ENCODE measurements at places on chromosomes 1 and 21.

- DNase-seq, result no peak
These were observed 142.7 kb downstream of the MAGI3 start for GRCh38 chr1:113533061-113533460.

DNA sequence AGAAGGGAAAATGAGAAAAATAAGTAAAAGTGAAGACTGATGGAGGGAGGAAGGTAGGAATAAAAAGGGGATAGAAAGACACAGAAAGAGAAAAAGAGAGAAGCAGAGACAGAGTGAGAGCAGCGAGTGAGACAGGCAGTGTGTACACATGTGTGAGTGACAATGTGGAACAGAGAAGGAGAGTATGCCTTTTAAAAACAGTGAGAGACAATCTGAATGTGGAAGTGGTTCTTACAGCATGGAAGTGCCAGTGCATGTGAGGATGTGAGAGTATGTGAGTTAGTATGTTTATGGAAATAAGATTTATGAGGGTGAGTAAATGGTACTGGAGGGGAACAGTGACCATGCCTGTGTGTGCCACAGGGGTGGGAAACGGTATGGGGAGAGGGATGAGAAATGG lies 1.2 kb downstream of the NEGR1 start:
- no peak for DNase-seq

GRCh38 chr1:65844296-65844695 lies 51.6 kb downstream of the PDE4B start:
- no peak for DNase-seq

GRCh38 chr1:37509181-37509580 lies 5.4 kb downstream of the MEAF6 start:
- DNase-seq, result no peak

- no peak for DNase-seq
These were observed 176.3 kb upstream of the SGIP1 start for GRCh38 chr1:66357478-66358197.

GRCh38 chr1:150234309-150234565 lies 1.7 kb downstream of the ANP32E start:
- no peak for DNase-seq

DNA sequence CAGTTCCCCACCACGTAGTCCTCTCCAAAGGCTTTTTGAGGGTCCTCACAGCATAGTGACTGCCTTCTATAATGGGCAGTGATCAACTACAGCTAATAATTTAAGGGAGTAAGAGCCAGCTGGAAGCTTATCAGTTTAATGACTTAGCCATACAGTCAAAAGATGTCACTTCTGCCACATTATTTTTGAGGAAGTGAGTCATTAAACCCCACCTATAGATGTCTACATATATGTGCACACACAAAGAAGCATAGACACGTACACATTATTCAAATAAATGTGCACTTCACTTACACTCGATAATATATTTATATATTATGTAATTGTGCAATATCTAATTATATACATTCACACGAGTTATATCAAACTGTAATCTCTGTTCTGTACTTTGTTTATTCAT lies 1704.7 kb downstream of the KCNT2 start:
- no peak for DNase-seq

DNA sequence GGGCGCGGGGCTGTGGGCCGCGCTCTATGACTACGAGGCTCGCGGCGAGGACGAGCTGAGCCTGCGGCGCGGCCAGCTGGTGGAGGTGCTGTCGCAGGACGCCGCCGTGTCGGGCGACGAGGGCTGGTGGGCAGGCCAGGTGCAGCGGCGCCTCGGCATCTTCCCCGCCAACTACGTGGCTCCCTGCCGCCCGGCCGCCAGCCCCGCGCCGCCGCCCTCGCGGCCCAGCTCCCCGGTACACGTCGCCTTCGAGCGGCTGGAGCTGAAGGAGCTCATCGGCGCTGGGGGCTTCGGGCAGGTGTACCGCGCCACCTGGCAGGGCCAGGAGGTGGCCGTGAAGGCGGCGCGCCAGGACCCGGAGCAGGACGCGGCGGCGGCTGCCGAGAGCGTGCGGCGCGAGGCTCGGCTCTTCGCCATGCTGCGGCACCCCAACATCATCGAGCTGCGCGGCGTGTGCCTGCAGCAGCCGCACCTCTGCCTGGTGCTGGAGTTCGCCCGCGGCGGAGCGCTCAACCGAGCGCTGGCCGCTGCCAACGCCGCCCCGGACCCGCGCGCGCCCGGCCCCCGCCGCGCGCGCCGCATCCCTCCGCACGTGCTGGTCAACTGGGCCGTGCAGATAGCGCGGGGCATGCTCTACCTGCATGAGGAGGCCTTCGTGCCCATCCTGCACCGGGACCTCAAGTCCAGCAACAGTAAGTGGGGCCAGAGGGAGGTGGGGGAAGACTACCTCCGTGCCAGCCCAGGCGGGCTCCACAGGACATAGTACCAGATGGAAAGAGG lies 808 bp downstream of the MAP3K21 start:
- no peak for DNase-seq

DNA sequence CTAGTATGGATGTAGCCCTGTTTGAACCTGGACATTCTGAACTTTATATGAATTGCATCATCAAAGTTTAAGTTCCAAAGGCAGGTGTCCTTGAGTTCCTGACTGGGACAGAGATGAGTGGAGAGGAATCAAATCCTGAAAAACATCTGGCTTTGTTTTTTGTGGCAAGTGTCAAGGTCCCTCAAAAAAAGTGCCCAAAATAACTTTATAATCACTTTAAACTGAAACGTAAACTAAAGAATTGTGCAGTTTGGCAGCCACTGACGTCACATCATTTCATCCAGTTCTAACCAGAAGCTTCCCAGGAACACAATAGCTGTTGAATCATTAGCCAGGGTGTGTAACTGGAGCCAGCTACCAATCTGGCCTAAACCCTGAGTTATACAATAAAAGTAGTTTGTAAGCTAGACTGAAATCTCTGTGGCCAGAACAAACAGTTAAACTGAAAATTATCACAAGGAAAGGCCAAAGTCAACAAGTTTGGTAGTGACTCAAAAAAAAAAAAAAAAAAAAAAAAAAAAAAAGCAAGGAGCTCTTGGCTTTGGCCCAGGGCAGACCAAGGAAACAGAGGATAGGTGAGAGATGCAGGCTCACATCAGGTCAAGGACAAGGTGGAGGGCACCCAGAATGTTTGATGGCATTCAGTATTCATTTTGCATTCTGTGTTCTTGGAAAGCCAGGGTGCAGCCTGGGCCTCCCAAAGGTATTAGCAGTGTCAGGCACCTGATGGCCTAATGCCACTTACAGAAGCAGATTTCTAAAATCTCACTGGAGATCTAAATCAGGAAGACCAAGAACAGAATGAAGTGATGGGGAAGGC lies 74.3 kb downstream of the TNFSF18 start:
- no peak for DNase-seq

DNA sequence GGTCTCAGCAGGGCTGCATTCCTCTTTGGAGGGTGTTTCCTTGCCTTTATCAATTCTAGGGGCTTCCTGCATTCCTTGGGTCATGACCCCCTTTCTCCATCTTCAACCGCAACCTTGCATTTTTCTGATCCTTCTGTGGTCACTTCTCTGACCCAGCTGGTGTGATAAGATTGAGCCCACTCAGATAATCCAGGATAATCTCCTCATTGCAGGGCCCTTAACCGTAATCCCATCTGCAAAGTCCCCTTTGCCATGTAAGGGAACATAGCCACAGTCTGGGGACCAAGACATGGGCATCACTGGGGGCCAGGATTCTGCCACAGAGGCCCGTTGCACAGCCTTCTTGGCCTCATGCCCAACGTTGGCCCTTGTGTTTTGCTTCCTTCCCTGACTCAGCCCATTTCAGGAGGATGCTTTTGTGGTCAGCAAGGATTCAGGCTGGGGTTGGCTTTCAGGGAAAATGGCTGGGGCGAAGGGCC lies 35.0 kb upstream of the IL19 start:
- DNase-seq, result no peak

DNA sequence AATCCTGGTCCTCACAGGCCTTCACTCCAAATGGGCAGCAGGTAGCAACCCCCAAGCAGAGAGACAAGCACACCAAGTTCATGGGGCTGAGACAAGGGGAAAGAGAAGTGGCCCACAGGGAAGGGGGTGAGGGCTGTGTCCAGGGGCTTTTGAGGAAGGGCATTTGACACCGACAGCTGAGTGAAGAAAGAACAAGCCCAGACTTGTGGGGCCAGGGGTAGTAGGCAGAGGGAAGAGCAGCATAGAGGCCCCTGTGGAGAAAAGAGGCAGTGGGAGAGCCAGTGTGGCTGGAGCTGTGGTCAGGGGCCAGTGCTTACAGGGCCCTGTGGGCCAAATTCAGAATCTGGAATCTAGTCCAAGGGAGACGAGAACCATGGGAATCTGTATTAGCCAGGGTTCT lies 85.4 kb downstream of the IGSF21 start:
- no peak for DNase-seq

DNA sequence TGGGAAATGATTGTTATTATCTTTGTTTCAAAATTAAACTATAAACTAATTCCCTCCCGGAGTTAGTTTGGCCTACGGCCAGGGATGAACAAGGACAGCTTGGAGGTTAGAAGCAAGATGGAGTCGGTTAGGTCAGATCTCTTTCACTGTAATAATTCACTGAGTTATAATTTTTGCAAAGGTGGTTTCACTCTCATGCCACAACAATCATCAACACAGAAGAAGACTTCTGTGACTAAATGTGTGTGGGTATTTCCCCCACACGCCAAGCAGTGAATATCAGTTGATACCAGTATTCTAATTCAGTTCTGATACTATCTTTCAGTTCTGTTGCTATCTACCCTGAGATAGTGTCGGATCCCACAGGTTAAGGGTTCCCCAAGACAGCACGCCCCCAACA lies 215.1 kb downstream of the S1PR1 start:
- no peak for DNase-seq

GRCh38 chr1:62778208-62778607 lies 5.7 kb upstream of the ATG4C start:
- DNase-seq, result no peak

- DNase-seq, result no peak
These were observed 67.6 kb downstream of the RGS13 start for GRCh38 chr1:192703283-192704206.

- DNase-seq, result no peak
These were observed 21.3 kb downstream of the A3GALT2 start for GRCh38 chr1:33299461-33300155.

GRCh38 chr1:93995837-93996536 lies 86.8 kb upstream of the GCLM start:
- DNase-seq, result no peak

DNA sequence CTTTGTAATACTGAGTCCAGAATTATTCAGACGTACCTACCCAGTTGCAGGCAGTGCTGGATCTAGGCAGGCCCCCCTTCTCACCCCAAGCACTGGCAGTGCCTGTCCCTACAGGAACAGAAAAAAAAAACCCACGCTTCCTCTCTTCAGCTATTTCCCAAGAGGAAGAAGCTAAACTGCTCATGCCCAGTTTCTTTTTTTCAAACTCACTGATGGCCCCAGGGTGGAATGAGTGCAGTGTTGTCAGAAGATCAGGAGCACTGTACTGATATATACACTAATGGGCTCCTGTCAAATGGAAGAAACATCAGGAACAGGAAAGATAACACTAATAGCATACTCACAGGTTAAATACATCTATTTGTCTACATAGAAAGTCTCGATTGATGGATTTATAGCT lies 28.2 kb upstream of the DOCK7 start:
- no peak for DNase-seq

GRCh38 chr1:174743654-174744561 lies 255.8 kb upstream of the CACYBP start:
- no peak for DNase-seq
